ENCODE measurements at places on chromosomes 12 and 14. TPM values are rescaled to one million over a fixed set of nuclear protein-coding genes. Genes with fewer than 3 reads are reported as not detected.

Gene DAO
- not detected for polyA plus RNA-seq

Gene TMEM119
- polyA plus RNA-seq, result 0.64 TPM

Gene ADAMTS20
- polyA plus RNA-seq, result not detected

Gene TRHDE
- under 0.01 TPM for polyA plus RNA-seq

Gene SPX
- polyA plus RNA-seq, result not detected

Gene IAPP
- not detected for polyA plus RNA-seq

Gene PDZRN4
- not detected for polyA plus RNA-seq

Gene PLEKHG7
- polyA plus RNA-seq, result not detected

Gene OR4E2
- polyA plus RNA-seq, result not detected

Gene OTX2
- not detected for polyA plus RNA-seq

Gene KLRD1
- polyA plus RNA-seq, result 0.79 TPM

Measured in CD14-positive monocyte (primary cell).